ENCODE measurements at places on chromosomes 1 and 21.

DNA sequence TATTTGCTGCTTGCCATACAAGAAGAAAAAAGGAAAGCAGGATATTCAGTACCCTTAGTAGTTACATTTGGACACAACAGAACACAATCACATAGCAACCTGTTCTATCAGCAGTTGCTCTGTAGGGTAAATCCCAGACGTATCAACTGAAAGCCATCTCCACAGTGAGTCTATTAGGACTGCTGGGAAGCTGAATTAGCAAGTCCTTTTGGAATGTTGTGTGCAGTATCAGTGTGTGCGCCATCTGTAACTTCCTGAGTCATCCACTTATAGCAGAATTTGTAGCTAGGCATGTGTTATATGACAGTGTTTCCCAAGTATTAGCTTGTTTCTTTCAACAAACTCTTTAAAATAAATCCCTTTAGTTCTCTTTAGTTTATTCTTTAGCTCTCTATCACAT lies 21.3 kb downstream of the CCDC30 start:
- DNase-seq: no peak

DNA sequence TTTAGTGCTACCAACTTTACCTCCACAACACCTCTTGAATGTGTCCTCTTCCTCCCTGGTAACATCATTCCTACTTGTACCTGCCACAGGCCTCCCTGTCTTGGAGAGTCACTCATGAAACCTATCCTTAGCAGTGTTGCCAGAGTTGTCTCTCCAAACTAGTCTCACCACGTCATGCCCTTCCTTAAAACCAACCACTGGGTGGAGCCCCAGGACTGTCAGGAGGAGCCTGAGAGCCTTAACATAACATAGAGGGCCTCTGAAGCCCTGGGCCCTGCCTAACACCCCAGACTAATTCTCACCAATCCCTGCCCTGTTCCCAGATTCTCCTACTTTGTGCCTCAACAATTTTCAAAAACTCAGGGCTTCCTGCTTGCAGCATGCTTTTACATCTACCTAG lies 65.3 kb downstream of the ZNF697 start:
- DNase-seq: no peak

GRCh38 chr1:55088413-55088812 lies 49.1 kb downstream of the PCSK9 start:
- no peak for DNase-seq

GRCh38 chr1:54857746-54858561 lies 29.0 kb downstream of the DHCR24 start:
- no peak for DNase-seq

DNA sequence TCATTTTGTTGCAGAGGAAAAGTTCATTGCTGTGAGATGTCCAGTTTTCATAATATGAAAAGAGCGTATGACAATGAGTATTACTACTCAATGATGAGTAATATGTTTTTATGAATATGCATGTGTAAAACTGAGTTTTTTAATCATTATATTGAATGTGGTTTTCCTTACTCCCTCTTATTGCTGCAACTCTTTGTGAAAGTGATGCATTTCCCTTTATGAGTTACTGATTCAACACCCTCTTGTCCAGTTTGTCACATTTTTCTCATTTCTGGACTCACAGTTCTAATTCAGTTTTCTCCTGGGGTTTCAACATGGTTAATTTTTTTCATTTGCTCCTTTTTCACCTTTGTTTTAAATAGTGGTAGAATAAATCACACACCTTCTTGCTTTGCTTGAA lies 35.2 kb upstream of the KCNJ15 start:
- no peak for DNase-seq

GRCh38 chr1:215878128-215878527 lies 311.0 kb downstream of the KCTD3 start:
- DNase-seq: no peak

- no peak for DNase-seq
Observed at GRCh38 chr1:37558411-37558810, 1.7 kb downstream of the DNALI1 start.

DNA sequence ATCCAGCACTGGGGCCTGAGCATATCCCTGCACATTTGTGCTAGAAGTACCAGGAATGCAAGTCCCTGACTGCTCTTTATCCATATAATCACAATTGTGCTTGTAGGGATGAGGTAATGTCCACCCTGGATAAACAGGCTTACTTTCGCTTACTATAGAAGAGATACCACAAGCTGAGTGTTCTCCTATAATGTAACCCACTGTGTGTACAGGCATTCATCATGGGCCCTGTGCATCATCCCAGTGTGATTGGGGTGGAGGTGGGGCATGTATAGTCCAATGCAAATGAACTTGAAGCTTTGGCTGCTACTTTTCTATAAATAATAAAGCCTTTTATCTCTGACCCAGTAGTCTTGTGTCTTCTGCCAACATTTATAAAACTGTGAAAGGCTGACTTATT lies 69.3 kb downstream of the MAN1A2 start:
- DNase-seq: no peak

DNA sequence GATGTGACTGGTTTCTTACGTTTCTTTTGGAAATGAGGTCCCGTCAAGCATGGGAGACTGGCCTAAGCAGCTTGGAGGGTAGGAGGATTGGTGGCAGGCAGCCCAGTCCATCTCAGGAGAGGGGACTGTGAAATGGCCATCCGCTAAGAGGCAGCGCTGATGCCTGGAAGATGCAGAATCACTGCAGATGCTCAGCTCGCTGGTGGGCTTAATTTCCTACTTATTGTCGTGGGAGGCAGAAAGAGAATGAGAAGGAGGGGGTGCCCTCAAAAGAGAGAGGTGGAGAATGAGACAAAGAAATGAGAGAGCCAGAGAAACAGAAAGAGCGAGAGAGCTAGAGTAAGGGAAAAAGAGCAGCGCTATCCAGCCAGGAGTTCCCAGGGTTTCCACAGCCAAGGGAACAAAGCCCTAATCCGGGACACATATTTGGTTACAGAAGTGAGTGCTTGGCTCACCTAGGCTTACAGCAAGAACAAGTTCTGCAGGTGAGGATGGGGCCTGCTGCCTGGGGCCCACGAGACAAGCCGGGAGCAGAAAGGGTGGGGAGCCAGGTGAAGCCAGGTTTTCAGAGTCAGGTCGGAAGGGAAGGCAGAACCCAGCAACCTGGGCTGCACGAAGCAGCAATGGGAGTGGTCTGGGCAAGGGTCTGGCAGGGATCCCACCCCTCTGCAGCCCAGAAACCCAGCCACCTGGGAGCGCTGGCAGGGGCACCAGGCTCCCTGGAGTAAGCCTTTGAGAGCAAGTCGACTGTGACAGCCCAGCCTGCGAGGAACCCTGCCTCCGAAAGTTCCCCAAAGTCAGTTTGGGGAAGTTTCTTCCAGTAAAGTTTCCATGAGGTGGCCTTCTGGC lies 5.8 kb downstream of the ECE1 start:
- DNase-seq: no peak

DNA sequence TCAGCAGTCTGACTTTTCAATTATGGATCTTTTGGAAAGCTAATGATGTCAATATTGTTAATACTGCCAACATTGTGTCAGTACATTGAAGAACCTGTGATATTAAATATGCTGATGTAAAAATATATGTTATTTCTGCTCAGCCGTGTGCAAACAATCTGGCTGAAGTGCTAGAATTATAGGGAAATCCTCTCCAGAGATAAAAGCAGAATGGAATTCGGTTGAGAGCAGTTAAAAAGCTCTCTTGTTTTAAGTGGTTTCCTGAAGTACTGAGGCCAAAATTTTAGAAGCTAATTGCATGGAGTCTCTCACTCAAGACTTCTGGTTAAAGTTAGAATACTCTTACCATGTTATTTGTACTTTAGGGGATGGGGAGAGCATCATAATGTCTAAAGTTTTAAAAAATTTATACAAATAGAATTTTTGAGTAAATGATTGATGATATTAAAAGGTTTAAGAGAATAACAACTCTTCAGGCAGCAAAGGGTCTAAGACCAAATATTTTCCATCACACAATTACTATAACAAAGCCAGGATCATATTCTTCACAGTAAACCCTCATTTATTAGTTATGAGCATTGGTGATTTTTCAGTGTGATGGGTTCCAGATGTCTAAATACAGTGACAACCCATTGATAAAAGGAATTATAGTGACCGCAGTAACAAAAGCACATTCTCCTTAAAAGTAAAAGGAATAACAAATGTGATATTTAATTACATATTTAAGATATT lies 834.2 kb upstream of the CXADR start:
- DNase-seq: no peak

Data from GM06990 (cell line).